Cardiac fibroblast (primary cell): ENCODE measurements at places on chromosomes 4 and X.
A peak's percentile ranks its signal among the peaks of the same experiment; 100 is the strongest.

DNA sequence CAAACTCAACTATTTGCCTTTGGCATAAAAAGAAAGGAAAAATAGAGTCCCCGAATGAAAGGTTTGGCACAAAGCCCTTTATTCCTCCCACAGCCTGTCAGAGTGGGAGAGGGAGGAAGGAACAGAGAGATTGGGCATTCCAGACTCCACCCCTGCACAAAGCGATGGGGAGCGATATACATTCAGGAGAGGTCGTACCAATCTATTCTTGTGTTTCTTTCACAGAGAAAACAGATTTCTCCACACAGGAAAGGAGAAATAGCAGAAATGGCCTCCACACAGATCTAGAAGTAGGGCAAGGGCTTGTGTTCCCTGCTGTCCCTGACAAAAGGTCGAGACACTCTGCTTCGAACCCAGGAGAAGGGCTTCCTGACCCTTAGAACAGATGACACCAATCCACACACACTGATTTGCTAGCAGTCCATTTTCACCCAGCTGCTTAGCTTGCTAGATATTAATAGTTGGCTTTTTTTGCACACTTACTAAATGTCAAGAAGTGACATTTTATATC is 197.4 kb downstream of the MAML3 start:
- no peak for DNase-seq

DNA sequence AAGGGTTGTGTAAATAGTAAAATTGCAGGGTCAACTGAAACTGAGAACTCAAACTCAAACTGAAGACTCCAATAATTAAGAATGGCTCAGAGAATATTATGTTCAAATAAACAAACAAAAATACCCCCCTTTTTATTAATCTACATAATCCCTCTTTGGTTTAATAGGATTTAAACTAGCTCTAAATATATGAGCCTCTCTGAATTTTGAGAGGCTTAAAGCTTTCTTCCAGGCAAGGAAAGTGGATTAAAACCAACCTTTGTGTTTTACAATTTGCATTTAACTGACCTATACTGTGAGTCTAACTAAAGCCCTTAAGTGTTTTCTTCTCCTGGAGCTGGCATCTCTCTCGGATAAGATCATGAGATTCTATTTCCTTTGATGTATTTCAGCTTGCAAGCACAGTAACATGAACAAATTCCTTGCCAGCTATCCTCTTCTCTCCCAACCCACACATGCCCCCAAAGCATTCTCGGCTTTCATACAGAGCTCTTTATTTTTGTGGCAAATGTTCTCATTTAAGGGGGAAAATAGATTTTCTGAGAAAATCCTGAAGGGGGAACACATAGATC is 1310.8 kb upstream of the AGA start:
- no peak for DNase-seq

- no peak for DNase-seq
These were observed 53.2 kb upstream of the EPGN start for GRCh38 chr4:74255096-74255495.

DNA sequence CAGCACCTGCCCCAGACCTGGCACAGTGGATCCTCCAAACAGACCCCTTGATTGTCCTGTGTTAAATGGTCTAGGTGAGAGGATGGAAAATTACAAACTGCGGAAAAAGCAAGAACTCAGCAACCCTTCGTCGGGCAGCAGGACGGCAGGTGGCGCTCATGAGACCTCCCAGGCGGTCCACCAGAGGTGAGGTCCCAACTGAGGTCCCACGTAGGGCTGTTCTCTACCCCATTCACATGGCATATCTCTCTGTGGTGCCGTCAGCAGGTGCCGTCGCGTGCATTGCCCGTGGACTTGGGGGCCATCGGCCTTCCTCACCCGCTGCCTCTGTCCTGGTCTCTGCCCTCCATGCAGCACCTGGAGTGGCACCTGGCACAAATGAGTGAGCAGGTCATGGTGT is 88.2 kb downstream of the CRMP1 start:
- DNase-seq, result no peak

DNA sequence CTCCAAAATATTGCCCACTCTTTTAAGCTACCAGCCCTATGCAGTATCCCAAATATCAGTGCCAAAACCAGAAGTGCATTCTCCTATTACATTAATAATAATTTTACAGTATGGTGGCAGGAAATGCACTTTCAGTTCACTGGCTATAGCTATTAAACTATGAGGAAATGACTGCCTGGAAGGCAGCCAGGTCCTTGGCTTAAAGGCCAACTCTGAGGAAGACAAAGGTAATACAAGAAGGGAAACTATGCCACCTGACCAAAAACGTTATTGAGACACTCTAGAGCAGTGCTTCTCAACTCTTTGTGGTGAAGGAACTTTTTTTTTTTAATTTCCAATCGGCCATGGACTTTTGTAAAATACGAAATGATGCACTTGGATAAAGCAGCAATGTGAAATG is 133.6 kb upstream of the VAMP7 start:
- peak; percentile 22 for DNase-seq

- DNase-seq, result no peak
These were observed 1042.3 kb downstream of the FSTL5 start for GRCh38 chr4:161121451-161121850.

DNA sequence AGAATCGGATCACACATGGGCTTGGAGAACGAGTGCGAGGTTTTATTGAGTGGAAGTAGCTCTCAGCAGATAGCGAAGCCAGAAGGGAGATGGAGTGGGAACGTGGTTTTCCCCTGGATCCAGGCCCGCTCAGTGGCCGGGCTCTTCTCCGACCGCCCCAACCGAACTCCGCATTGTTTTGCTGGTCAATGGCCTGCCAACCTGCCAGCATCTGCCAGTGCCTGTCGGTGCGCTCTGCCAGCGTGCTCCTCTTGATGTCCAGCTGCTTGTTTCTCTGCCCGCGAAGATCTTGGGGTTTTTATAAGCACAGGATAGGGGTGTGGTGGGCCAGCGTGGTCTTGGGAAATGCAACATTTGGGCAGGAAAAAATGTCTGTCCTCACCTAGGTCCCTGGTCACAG is 5.6 kb upstream of the SYTL5 start:
- DNase-seq, result no peak

DNA sequence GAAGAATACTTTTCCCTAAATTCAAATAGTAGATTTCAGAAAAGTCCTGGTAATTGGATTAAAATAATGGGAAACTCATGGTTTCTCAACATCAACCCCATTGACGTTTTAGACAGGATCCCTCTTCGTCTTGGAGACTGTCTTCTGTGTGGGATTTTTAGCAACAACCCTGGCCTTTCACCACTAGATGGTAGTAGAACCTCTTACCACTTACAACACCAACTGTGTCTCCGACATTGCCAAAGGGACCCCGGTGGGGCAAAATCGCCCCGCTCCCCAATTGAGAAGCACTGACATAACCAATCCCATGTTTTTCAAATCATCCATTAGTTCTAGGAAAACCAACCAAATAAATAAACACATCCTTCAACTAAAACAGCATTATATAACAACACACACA is 16.9 kb upstream of the ANOS1 start:
- peak; percentile 41 for DNase-seq

- no peak for DNase-seq
These were observed 24.7 kb downstream of the APBB2 start for GRCh38 chr4:41189666-41190065.

DNA sequence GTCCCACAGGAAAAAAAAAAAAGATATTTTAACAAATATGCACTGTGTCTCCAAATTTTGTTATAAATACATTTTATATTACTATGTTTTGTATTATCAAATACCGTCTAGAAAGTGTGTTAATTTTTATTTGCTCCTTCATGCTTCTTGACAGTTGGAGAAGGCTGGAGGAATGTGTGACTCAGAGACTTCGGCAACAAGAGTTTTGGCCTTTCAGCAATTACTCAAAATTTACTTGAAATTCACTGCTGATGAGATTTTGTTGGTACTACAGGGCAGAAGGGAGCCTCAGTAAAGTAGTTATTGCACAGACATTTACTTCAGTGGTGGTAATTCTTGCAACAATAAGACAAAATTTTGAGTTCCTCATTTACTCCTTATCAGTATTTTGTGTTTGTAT is 2164.0 kb downstream of the PCDH7 start:
- no peak for DNase-seq

- DNase-seq, result no peak
These were observed 814 bp downstream of the SPON2 start for GRCh38 chr4:1171311-1172227.

- no peak for DNase-seq
These were observed 601.0 kb downstream of the TMA16 start for GRCh38 chr4:164095313-164096110.

DNA sequence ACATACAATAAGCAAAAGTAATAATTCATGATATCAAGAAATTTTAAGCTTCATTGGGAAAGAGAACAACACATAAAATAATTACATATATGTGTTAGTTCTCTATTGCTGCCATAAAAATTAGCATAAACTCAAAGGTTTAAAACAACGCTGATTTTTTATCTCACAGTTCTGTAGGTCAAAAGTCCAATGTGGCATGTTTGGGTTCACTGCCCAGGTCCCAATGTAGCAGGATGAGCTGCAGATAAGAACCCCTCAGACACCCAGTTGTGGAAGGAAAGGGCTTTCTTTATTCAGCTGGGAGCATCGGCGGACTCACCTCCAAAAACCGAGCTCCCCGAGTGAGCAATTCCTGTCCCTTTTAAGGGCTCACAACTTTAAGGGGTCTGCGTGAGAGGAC is 13.1 kb upstream of the MAGEB16 start:
- no peak for DNase-seq

GRCh38 chr4:128812442-128813235 is 3.1 kb downstream of the JADE1 start:
- peak; percentile 84 for DNase-seq

DNA sequence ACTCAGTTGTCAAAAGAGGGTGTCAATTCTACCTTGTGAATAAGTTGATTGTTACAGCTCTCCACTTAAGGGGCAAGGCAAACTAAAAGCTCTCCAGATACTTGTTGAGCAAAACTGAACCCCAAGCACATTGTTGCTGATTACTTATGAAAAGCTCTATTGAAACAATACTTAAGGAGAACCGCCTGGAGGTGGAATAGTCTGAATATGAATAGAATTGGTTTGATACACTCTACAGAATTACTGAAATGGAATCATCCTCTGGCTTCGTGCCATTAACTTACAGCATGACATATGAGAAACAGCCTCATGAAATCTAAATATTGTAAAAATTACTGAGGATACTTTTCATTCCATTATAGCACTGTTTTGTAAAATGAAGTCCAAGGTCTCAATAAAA is 127.0 kb upstream of the SH3RF1 start:
- peak; percentile 80 for DNase-seq

GRCh38 chr4:56764775-56765174 is 56.7 kb downstream of the SPINK2 start:
- DNase-seq, result peak; percentile 18

DNA sequence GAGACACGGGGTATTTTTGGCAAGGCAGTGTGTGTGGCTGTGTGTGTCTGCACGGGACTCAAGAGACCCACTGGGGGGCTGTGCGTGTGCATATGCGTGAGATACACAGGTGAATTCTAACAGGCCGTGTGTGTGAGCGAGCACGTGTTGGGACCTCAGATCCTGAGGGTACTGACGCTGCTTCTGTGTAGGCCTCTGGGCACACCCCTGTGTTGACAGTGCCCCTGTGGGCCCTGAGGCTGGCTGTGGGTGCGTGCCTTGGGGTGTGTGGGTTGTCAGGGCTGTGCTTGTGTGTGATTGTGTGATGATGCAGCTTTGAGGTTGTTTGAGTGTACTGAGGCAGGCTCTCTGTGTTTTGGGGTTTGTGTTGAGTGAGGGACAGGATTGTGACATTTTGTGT is 13.9 kb downstream of the FOXP3 start:
- DNase-seq, result no peak

GRCh38 chr4:39044956-39045826 is 13.0 kb upstream of the TMEM156 start:
- DNase-seq, result no peak

- DNase-seq, result no peak
These were observed 628.8 kb downstream of the ADGRL3 start for GRCh38 chr4:61828960-61829359.

GRCh38 chr4:26525136-26525770 is 35.0 kb upstream of the CCKAR start:
- DNase-seq, result peak; percentile 6

DNA sequence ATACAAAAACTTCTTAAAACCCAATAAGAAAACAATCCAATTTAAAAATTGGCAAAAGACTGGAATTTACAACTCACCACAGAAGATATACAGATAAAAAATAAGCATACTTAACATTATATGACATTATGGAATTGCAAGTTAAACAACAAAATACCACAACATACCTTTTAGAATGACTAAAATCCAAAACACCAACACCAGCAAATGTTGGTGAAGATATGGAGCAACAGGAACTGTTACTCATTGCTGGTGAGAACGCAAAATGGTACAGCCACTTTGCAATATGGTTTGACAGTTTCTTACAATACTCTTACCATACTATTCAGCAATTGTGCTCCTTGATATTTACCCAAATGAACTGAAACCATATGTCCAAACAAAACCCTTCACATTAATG is 112.4 kb downstream of the ADGRL3 start:
- DNase-seq, result peak; percentile 15

- DNase-seq, result peak; percentile 50
These were observed 11.3 kb downstream of the AREG start for GRCh38 chr4:74456056-74456744.
